Sigmoid colon (tissue), 7 donors: ENCODE measurements at places on chromosomes 6 and 20. TPM values are rescaled to one million over a fixed set of nuclear protein-coding genes. Genes with fewer than 3 reads are reported as not detected.

GRCh38 chr6:14822679-14823078, 423.2 kb upstream of the JARID2 start:
- no peaks in the 10 kb centered on the region for H3K27me3 ChIP-seq
- no peaks in the 10 kb centered on the region for H3K4me1 ChIP-seq
- H3K36me3 ChIP-seq, result no peaks in the 10 kb centered on the region
- H3K4me3 ChIP-seq, result no peak overlapping the region
- no peak for DNase-seq
- H3K27ac ChIP-seq, result no peak overlapping the region

GRCh38 chr20:60295214-60295613, 337.0 kb downstream of the CDH26 start:
- H3K27me3 ChIP-seq, result no peaks in the 10 kb centered on the region
- H3K4me1 ChIP-seq, result no peaks in the 10 kb centered on the region
- no peaks in the 10 kb centered on the region for H3K36me3 ChIP-seq
- no peak for DNase-seq
- H3K27ac ChIP-seq, result no peak overlapping the region

- no peak for DNase-seq
- H3K36me3 ChIP-seq, result peaks cover 94% of the 10 kb centered on the region
- no peak overlapping the region for H3K4me3 ChIP-seq
- no peaks in the 10 kb centered on the region for H3K4me1 ChIP-seq
- H3K27ac ChIP-seq, result no peak overlapping the region
Observed at GRCh38 chr20:36506253-36506652, 35.1 kb upstream of the MYL9 start.

Gene ADGRF5
- 15.0 TPM for total RNA-seq

DNA sequence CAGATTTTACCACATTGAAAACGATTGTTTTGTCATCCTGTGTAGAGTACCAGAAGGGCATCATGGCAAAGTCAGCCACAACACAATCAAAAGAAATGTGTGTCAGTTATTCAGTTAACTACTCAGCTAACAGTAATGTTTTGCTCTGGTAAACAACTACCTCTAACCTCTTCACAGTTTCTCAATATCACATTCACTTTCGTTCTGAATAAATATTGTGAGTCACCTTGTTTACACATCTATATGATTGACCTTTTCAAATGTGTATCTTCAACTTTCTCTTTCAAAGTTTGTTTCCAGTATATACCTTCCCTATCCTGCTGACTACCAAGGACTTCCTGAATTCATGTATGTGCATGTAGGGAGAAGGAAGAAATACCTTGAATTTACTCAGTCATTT, 216.6 kb upstream of the UFL1 start:
- no peak overlapping the region for H3K4me3 ChIP-seq
- H3K36me3 ChIP-seq, result no peaks in the 10 kb centered on the region
- H3K27me3 ChIP-seq, result no peaks in the 10 kb centered on the region
- no peaks in the 10 kb centered on the region for H3K4me1 ChIP-seq
- no peak overlapping the region for H3K27ac ChIP-seq

Gene STMND1
- 0.36 TPM for total RNA-seq

DNA sequence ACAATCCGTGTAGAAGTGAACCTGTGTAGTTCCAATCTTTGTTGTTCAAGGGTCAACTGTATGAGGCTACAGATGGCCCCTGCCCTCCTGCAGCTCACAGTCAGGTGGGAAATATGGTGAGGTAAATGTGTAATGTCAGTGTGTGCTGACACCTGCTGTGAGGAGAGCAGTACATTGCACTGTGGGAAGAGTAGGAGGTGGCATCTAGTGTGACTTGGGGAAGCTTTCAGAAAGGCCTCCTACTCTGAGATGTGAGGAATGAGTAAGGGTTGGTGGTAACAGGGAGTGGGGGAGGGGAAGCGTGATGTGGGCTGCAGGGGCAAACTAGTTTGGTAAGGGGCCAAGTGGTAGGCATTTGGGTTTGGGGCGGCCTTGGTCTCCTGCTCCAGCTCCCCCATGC, 188.8 kb downstream of the FARS2 start:
- DNase-seq, result no peak
- H3K27me3 ChIP-seq, result no peaks in the 10 kb centered on the region
- H3K4me1 ChIP-seq, result no peaks in the 10 kb centered on the region
- no peaks in the 10 kb centered on the region for H3K36me3 ChIP-seq

Gene SYNGAP1
- 24.6 TPM for total RNA-seq

GRCh38 chr20:25296094-25297093, 48.5 kb downstream of the PYGB start:
- no peaks in the 10 kb centered on the region for H3K27me3 ChIP-seq
- H3K36me3 ChIP-seq, result peaks cover 70% of the 10 kb centered on the region
- DNase-seq, result no peak
- no peaks in the 10 kb centered on the region for H3K4me1 ChIP-seq
- no peak overlapping the region for H3K4me3 ChIP-seq
- peak overlapping the region; percentile 65 for H3K27ac ChIP-seq

Gene CALHM6
- total RNA-seq, result 7.9 TPM

Gene SYCP2L
- total RNA-seq, result 0.71 TPM

DNA sequence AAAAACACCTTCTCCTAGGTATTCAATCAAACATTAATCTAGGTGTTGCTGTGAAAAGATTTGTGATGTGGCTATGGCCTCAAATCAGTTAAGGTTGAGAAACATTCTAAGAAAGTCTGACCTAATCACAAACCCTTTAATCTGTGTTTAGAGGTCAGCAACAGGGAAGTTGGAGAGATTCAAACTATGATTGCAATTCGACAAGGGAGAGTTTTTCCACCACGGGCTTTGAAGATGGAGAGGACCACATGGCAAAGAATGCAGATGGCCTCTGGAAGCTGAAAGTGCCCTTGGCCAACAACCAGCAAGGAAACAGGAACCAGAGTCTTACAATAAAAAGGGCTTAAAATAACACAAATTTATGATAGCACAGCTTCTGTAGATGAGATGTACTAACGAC, 29.6 kb upstream of the LGSN start:
- H3K27ac ChIP-seq, result no peak overlapping the region
- no peaks in the 10 kb centered on the region for H3K27me3 ChIP-seq
- H3K4me1 ChIP-seq, result no peaks in the 10 kb centered on the region
- H3K36me3 ChIP-seq, result no peaks in the 10 kb centered on the region

DNA sequence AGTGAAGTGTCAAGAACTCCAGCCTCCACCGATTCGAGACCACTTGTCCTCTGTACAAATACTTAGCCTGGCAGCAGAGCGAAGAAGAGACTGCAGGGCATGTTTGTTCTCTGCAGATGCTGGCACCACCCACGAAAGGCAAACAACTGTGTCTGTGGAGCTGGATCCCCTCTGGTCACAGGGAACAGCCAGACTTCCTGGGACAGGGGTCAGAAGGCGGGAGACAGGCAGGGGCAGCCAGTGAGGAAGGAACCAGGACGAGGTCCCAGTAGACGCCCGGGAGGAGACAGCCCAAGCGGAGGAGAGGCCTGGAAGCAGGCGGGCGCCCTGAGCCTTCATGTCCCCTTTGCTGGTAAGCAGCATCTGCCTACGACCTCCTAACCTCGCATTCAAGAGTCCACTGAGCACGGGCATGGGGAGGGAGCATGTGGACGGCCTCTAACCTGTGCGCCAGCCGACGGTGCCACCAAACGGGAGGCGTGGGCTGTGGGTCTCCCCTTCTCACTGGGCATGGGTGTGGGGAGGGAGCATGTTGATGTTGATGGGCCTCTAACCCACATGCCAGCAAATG, 265.5 kb downstream of the DLL1 start:
- no peaks in the 10 kb centered on the region for H3K36me3 ChIP-seq
- peak; percentile 67 for DNase-seq
- H3K27me3 ChIP-seq, result no peaks in the 10 kb centered on the region
- peaks cover 48% of the 10 kb centered on the region for H3K4me1 ChIP-seq
- no peak overlapping the region for H3K4me3 ChIP-seq

Gene CNBD2
- 7.7 TPM for total RNA-seq

Gene GMPR
- 17.9 TPM for total RNA-seq

DNA sequence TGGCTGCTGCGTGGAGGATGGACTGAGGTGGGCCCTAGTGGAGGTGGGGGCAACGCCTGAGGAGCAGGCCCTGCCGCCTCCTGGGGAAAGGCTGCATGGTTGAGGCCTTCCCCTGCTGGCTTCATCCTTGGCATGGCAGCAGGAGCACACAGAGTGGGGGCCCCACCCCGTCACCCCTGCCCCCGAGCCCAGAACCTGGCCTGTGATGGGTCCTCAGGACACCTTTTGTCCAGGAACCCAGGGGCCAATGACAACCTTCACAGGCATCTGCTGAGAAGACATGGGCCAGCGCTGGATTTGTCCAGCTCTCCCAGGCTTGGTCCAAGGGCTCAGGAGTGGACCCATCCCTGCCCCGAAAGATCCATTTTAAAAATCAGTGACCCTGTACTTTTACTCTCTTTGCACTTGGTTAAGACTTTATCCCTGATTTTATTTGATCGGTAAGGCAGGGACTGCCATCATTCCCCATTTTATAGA, 575 bp upstream of the SLC17A9 start:
- H3K27ac ChIP-seq, result peak overlapping the region; percentile 97
- H3K36me3 ChIP-seq, result peaks cover 11% of the 10 kb centered on the region
- H3K4me3 ChIP-seq, result peak overlapping the region; percentile 40
- peak; percentile 63 for DNase-seq
